Activated T-cell treated with anti-CD3 and anti-CD28 coated beads, Interleukin-2, amount 50 U/mL, for 72 hours (primary cell): ENCODE measurements at places on chromosomes 7 and 10. TPM values are rescaled to one million over a fixed set of nuclear protein-coding genes. Genes with fewer than 3 reads are reported as not detected.

GRCh38 chr10:48464121-48464870 is 140.6 kb downstream of the ARHGAP22 start:
- H3K4me1 ChIP-seq = no peaks in the 10 kb centered on the region
- no peak for DNase-seq
- no peak overlapping the region for H3K27ac ChIP-seq

GRCh38 chr7:144118341-144118740 is 4.6 kb upstream of the OR2A14 start:
- H3K27ac ChIP-seq = no peak overlapping the region
- H3K4me1 ChIP-seq = no peaks in the 10 kb centered on the region
- H3K27me3 ChIP-seq = peaks cover 7% of the 10 kb centered on the region
- no peak overlapping the region for H3K4me3 ChIP-seq

GRCh38 chr7:118590107-118590506 is 365.6 kb downstream of the ANKRD7 start:
- no peak overlapping the region for H3K27ac ChIP-seq
- no peak for DNase-seq
- H3K4me1 ChIP-seq = no peaks in the 10 kb centered on the region
- H3K36me3 ChIP-seq = no peaks in the 10 kb centered on the region
- no peak overlapping the region for H3K4me3 ChIP-seq

- no peaks in the 10 kb centered on the region for H3K36me3 ChIP-seq
- DNase-seq = no peak
- H3K4me1 ChIP-seq = peaks cover 11% of the 10 kb centered on the region
- no peak overlapping the region for H3K27ac ChIP-seq
- H3K27me3 ChIP-seq = peaks cover 17% of the 10 kb centered on the region
Measured at GRCh38 chr10:103543617-103544525, 50.4 kb downstream of the NEURL1 start.

DNA sequence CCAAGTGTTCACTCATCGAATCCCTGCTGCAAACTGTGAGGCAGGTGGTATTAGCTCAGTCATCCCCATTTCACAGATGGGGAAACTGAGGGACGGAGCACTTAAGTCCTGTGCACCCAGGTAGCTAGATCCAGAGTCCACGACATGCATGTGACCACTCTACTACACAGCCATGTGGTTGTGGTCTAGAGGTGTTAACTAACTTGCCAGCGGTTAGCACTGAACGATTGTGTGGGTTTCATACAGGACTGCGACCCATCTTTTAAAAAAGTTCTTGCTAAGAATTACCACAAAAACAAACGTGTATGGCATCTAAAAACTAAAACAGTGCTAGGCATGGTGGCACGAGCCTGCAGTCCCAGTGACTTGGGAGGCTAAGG is 16.1 kb upstream of the ABCC2 start:
- DNase-seq = peak; percentile 6
- H3K4me3 ChIP-seq = no peak overlapping the region
- H3K27ac ChIP-seq = no peak overlapping the region
- H3K36me3 ChIP-seq = peaks cover 17% of the 10 kb centered on the region

DNA sequence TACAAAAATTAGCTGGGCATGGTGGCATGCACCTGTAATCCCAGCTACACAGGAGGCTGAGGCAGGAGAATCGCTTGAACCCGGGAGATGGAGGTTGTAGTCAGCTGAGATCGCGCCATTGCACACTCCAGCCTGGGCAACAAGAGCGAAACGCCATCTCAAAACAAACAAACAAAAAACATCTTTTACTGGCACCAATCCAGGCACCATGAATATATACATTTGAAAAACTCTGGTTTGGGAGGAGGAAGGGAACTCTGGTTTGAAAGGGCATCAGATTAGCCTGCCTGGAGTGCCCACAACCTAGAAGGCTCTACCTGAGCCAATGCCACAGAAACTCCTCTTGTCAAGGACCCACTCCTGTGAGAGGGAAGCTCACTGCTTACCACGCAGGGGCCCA is 15.9 kb downstream of the POLL start:
- H3K27ac ChIP-seq = no peak overlapping the region
- no peak overlapping the region for H3K4me3 ChIP-seq
- no peaks in the 10 kb centered on the region for H3K36me3 ChIP-seq
- no peak for DNase-seq

DNA sequence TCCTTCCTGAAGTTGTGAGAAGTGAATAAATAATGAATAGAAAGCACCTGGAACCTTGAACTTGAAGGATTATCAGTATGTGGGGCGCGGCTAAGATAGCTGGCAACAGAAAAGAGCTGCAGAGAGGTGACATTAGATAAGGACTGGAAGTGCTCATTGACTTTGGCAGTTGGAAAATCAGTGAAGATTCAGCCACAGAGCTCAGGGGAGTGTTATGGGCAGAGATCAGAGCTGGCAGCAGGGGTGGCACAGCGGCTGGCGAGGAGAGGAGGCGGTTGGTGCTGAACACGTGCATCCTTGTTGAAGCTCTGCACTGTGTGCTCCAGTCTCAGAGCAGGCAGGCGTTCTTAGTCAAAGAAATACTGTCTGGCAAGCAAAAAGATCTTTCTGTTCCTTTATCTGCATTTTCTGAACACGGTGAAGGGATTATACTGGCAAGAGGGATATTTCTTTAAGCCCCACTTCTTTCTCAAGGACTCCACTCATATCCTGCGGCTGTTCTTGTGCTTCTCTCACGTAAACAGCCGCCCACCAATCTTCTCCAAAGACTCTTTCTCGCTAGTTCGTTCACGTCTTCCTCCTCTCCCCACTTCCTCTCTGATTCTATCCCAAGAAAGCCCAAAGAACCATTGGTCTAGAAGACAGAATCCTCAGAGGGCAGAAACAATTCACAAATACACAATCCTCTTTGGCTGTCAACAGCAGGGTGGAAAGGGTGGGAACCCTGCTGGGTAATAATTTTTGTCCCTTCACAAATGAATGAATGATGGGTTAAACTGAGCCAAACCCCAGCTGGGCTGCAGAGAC is 38.6 kb upstream of the ADD3 start:
- peaks cover 10% of the 10 kb centered on the region for H3K27me3 ChIP-seq
- H3K36me3 ChIP-seq = no peaks in the 10 kb centered on the region
- H3K27ac ChIP-seq = no peak overlapping the region
- no peak overlapping the region for H3K4me3 ChIP-seq

DNA sequence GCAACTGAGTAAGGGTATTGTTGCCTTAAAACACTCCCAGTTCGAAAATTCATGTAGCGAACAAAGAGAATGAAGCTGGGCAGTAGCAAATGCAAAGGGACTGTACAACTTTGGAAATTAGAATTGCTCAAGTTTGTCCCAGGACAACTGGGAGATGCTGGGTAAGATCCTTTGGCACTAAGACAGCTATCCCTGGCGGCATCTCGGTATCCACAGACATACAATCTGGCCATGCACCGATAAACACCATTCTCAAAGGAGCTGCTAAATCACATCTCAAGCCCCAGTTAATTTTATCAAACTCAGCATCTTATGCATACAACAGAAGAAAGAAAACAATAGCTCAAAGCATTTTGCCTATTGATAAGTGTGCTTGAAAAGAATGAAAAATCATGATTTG is 177.3 kb downstream of the AMPH start:
- no peak overlapping the region for H3K4me3 ChIP-seq
- peaks cover 11% of the 10 kb centered on the region for H3K27me3 ChIP-seq
- peaks cover 7% of the 10 kb centered on the region for H3K4me1 ChIP-seq
- no peaks in the 10 kb centered on the region for H3K36me3 ChIP-seq

DNA sequence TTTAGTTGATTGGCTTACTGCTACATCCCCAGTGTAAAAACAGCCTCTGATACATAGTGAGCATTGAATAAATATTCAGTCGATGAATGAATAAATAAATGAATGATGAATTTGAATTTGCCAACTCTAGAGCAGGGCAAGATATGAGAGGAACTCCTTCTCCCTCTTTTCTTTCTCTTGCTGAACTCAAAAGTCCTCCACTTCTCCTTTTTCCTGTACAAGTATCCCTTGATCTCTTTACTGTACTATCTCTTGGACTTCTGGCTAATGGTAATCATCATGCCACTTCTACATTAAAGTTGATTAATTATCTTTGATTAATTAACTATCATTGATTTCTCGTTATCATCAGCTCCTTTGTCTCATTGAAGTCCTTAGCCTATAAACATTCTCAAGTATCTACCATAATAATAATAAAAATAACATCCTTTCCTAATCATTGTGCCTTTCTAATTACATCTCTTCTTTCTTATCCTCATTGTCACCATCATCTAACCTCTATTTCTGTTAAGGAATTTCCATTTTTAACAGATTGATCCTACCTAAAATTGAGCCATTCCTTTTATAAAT is 10.6 kb downstream of the CPED1 start:
- no peak for DNase-seq
- no peaks in the 10 kb centered on the region for H3K36me3 ChIP-seq
- H3K4me1 ChIP-seq = peaks cover 19% of the 10 kb centered on the region
- H3K4me3 ChIP-seq = no peak overlapping the region
- H3K27ac ChIP-seq = no peak overlapping the region

DNA sequence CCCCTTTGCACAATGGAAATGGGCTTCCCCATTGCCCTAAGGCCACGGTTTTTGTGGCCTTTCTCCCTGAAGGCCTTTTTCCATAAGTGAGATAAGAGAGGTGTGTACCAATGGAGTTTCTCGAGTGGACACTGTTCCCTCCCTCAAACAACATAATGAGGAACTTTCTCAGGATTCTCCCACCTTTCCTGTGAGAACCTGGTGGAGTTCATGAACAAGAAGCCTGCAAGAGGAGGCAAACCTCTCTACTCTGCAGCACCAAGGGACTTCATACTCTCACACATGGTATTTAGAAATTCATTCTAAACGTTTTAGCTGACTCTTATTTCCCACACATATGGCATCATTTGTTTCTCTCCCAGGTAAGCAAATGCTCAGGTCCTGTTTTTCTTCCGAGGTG is 7.3 kb upstream of the RBM33 start:
- H3K27ac ChIP-seq = no peak overlapping the region
- H3K4me3 ChIP-seq = no peak overlapping the region
- H3K36me3 ChIP-seq = peaks cover 38% of the 10 kb centered on the region
- H3K27me3 ChIP-seq = peaks cover 42% of the 10 kb centered on the region
- H3K4me1 ChIP-seq = no peaks in the 10 kb centered on the region
- DNase-seq = no peak

DNA sequence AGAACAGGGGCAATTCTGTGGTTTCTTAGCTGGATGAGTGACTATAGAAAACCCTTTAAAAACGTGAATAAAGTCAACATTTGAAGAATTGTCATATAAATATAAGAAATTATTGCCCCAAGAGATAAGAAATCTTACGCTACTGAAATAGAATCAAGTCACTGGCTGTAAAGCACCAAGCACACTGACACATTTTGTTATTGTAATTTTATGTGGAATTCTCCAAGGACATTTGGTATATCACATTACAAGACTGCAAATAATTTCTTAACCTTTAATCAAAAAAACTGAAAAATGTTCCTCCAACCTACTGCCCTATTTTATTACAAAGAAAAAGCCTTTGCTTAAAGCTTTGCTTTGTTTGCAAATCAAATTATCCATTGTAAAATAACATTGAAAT is 383.3 kb downstream of the IPMK start:
- DNase-seq = no peak
- no peak overlapping the region for H3K27ac ChIP-seq
- H3K4me1 ChIP-seq = no peaks in the 10 kb centered on the region
- no peaks in the 10 kb centered on the region for H3K27me3 ChIP-seq
- H3K36me3 ChIP-seq = no peaks in the 10 kb centered on the region
- H3K4me3 ChIP-seq = no peak overlapping the region

- peak overlapping the region; percentile 56 for H3K4me3 ChIP-seq
- H3K27ac ChIP-seq = no peak overlapping the region
- H3K27me3 ChIP-seq = peaks cover 26% of the 10 kb centered on the region
- H3K36me3 ChIP-seq = peaks cover 2% of the 10 kb centered on the region
Measured at GRCh38 chr7:42493436-42494198, 256.6 kb upstream of the GLI3 start.

DNA sequence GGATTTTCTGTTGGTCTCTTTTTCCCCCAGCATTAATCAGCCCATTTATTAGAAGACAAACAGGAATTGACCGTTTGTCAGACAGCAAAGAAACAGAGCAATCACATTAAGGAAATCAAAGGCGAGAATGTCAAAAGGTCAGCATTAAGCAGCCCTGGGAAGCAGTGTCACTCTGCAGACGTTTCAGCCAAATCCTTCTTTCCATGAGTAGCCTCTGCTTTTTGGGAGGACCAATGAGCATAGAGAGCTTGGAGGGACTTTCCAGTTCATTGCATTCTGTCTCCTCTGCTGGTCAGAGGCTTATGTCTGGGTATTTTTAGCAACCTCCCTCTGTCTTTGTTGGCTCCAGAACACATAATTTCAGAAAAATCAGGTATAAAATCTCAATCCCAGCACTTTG is 481.4 kb downstream of the GALNT17 start:
- no peak overlapping the region for H3K4me3 ChIP-seq

- no peaks in the 10 kb centered on the region for H3K36me3 ChIP-seq
- no peak for DNase-seq
- H3K27ac ChIP-seq = no peak overlapping the region
- no peaks in the 10 kb centered on the region for H3K4me1 ChIP-seq
Measured at GRCh38 chr7:30858576-30858975, 53.1 kb upstream of the AQP1 start.

- H3K27me3 ChIP-seq = peaks cover 69% of the 10 kb centered on the region
- DNase-seq = no peak
- H3K27ac ChIP-seq = no peak overlapping the region
Measured at GRCh38 chr10:63005246-63005645, 127.9 kb upstream of the NRBF2 start.

Gene FBXL13
- total RNA-seq = 1.0 TPM

Gene SUN3
- total RNA-seq = not detected

Gene NXPH1
- total RNA-seq = not detected

Gene IFIT1B
- total RNA-seq = not detected

Gene PAX2
- 0.90 TPM for total RNA-seq

Gene RADIL
- total RNA-seq = 0.53 TPM

Gene GRID2IP
- total RNA-seq = 0.28 TPM
